ENCODE measurements at places on chromosomes 5 and 9. TPM values are rescaled to one million over a fixed set of nuclear protein-coding genes. Genes with fewer than 3 reads are reported as not detected.

The IL13 gene
- not detected for total RNA-seq

- no peak for DNase-seq
These were observed 69.7 kb upstream of the ABL1 start for GRCh38 chr9:130765137-130766020.

GRCh38 chr9:28888806-28889205 is 1315.5 kb upstream of the C9orf72 start:
- no peak for DNase-seq

- DNase-seq, result no peak
These were observed 142.9 kb upstream of the SLC30A5 start for GRCh38 chr5:68950930-68951329.

DNA sequence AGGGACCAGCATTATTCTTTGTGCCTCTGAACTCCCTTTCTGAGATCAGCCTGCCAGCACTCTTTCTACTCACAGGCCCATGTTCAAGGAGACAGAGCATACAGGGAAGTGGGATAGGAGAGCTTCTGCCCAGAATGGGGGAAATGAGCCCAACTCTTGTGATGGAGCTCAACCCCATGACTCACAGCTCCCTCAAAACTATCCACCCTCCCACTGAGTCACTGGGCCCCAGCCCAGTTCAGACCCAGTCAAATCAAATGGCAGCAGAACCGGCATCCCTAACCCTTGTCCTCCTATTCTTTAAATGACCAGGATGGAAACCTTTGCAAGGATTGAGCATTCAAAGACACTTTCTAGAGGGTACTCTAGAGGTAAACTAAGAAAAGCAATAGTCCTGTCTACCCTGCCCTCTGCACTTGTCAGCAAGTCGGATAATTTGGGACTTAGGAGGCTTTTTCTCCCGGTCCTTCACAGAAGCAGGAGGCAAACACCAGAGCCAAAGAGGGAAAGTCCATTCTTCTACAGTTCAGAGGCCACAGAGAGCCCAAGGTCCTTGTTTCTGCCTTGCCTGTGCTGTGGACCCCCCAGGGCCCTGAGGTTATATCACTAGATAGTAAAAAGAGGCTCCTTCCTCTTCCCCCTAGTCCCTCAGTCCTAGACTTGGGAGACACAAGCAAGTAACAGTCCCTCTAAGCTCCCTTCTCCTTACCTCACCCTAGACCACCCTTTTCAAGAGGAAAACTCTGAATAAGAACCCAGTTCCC is 3.2 kb downstream of the ATOSB start:
- no peak for DNase-seq

DNA sequence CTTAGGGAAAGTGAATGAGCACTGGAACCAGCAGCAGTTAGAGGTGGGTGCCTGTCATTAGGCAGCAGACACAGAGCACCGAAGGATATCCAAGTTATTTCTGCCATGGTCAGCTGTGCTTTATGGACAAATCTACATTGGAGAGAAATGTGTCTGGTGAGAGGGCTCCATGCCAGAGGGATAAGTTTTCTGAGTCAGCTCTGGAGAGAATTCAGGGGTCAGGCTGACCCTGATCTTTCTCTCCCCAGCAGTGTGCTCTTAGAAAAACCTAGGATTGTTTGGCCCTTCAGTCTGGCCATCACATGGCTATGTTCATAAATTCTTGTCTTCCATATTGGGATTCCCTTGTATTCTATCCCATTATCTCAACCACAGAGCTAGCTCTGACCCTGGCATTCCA is 8.9 kb upstream of the IL17B start:
- DNase-seq, result no peak

GRCh38 chr5:39650008-39650762 is 225.4 kb upstream of the DAB2 start:
- DNase-seq, result no peak

The SPATA31C1 gene
- total RNA-seq, result not detected

The NR2F1-AS1 gene
- total RNA-seq, result not detected

The IL17B gene
- not detected for total RNA-seq

- no peak for DNase-seq
These were observed 6.5 kb upstream of the RNF145 start for GRCh38 chr5:159215886-159216285.

DNA sequence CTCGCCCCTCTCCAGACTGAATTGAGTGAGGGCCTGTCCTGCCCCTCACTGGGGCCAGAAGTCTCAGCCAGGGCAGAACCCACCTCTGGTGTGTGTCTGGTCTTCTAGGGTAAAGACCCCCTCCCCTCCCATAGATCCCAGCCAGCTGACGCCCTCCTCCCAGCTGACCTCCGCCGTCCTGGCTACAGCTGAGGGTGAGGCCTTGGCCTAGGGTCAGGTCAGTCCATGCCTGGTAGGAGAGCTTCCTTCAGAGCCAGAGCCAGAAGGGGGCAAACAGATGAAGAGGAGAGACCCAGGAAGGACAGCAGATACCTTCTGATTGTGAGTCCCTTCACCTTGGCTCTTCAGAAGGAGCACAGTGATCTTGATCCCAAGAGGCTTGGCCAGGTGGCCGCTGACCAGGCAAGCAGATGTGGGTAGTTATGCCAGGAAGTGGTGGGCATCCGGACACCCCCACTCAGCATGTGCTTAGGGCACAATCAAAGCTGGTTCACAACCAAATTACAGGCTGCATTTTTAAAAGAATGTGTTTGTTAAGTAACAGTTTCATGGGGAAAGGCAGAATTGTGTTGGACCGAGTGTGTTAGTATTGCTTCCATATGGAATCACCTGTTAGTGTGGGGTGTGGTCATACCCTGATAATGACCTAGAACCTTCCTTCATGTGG is 29.9 kb downstream of the JADE2 start:
- no peak for DNase-seq

DNA sequence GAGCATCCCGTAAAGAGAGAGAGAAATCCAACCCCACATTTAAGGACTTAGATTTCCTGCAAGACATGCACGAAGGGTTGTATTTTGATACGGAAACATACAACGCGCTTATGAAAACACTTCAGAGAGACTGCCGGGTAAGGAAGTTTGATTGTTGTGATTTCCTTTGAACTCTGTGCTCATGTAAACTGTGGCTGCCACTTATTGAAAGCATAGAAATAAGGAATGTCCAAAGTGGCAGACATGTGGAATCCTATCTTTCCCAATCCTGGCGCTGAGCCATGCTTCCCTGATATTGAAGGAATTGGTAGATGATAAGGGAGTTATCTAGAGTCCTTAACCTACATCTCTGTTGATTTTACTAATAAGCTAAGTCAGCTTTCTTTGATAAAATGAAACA is 119.4 kb downstream of the PRKACG start:
- DNase-seq, result peak; percentile 13

GRCh38 chr9:33351547-33351946 is 50.8 kb downstream of the AQP7 start:
- no peak for DNase-seq

The SEMA5A gene
- 3.5 TPM for total RNA-seq

The JMY gene
- total RNA-seq, result 29.7 TPM

- no peak for DNase-seq
These were observed 57.5 kb downstream of the SIL1 start for GRCh38 chr5:139140591-139141071.

DNA sequence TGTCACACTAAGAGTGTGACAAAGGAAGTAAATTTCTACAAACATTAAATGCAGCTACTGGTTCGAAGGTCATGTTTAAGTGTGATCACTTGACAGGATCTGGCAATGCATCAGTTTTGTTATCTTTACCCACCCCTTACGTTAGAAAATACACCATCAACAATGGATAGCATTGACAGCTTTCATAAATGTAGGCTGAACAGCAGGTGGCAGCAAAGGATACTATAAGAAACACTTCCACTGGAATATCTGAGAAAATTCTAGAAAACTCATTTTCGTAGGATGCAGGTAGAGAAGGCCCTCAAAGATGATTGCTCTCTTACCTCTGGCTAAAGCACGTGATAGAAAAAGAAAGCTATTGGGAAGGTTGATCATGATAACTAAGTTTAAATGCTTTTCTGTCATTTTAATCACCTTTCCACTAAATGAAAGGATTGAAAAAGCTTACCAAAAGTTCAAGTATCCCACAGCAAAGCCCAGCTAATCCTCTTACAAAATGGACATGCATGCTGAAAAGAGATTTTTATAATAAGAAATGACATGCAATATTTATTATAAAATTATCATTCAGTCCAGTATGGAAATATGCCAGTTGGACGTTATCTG is 292.5 kb downstream of the PARP8 start:
- peak; percentile 34 for DNase-seq

- DNase-seq, result peak; percentile 98
These were observed 19.2 kb downstream of the KCTD16 start for GRCh38 chr5:144189800-144190429.

DNA sequence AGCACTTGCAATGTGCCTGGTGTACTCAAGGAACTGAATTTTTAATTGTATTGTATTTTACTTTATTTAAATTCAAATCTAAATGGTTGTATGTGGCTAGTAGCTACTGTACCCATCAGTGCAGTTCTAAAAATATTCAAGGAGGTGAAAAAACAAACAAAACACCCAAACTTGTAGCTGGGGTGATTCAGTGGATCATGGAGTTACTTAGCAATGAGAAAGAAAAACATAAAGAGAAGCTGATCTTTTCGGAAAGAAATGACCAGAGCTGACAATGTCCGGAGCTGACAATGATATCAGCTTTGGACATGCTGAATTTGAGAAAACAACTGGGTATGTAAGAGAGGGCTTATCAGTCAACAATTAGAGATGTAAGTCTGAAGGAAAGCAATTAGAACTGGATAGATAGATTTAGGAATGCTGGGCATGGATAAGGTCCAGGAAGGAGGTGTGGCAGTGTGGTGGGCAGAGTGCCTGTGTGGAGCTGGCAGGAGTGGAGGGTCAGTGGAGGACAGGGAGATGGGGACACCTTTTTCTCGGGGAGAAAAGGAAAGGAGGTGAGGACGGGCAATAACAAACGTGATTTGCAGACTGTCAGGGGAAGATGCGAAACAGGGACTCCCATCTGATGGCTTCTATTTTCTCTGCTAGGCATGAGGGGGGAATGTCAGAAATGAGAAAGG is 113.2 kb downstream of the DCP2 start:
- no peak for DNase-seq

DNA sequence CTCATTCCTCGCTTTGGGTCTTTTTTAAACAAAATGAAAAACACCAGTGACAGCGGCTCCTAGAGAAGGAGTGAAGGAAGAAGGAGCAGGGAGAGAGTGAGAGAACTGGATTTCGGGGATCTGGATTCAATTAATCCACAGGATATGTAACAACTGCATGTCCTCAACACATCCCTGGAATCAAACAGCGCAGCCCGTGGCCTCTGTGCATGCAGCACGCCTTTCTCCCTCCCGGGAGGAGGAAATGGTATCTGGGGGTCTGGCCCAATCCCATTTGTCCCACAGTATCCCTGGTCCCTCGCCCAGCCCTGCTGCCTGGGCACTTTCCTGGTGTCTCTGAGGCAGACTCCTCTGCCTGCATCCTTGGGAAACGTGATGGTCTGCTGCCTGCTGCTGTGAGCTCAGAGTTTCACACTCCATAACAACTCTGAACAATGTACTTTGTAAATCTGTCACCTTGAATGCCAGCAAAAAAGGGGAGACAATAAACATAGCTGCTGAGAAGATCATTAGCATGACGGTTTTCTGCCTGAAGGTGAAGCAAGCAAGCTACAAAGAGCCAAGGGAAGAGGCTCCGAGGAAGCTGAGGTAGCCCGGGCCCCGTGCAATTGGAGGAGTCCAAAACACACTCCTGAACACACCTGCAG is 56.1 kb downstream of the PTCH1 start:
- no peak for DNase-seq

- DNase-seq, result no peak
These were observed 103.2 kb downstream of the VAV2 start for GRCh38 chr9:133888809-133889491.

DNA sequence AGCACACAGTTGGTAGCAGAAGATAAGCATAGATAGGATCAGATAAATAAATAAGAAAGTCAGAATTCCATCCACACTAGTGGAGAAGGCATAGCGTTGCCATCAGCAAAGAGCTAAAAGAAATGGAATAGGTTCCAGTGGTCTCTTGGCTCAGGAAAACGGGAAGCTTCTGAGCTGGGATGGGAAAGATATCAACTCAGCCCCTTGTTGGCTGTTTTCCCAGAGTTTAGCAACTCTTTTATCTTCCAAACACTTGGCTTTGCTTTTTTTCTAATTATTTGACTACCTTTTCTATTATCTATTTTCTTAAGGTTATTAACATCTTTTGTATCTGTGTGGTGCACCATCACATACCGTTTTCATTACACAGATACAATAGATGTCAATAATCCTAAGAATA is 445.7 kb upstream of the TRPC7 start:
- DNase-seq, result no peak

The CCDC152 gene
- total RNA-seq, result 5.9 TPM

The C8G gene
- 2.2 TPM for total RNA-seq

GRCh38 chr5:61290791-61291210 is 41.3 kb upstream of the ZSWIM6 start:
- DNase-seq, result no peak

- DNase-seq, result no peak
These were observed 289.6 kb downstream of the KIF4B start for GRCh38 chr5:155303120-155303519.

DNA sequence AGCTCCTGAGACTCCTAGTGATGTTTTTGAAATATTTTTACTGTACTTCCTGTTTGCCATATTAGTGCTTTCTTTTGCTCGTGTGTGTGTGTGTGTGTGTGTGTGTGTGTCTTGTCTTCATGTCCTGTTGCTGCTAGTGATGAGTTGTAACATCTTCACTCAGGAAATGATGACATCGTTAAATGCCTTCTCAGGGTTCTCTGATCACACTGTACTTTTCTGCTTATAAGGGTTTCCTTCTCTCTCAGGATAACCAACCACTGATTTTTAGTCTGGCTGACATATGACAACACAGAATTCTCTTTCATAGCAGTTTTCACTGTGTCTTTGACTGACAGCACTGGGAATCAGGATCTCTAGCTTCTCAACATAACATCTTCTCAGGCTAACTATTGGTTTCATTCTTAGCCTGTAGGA is 16.1 kb downstream of the SV2C start:
- peak; percentile 73 for DNase-seq

DNA sequence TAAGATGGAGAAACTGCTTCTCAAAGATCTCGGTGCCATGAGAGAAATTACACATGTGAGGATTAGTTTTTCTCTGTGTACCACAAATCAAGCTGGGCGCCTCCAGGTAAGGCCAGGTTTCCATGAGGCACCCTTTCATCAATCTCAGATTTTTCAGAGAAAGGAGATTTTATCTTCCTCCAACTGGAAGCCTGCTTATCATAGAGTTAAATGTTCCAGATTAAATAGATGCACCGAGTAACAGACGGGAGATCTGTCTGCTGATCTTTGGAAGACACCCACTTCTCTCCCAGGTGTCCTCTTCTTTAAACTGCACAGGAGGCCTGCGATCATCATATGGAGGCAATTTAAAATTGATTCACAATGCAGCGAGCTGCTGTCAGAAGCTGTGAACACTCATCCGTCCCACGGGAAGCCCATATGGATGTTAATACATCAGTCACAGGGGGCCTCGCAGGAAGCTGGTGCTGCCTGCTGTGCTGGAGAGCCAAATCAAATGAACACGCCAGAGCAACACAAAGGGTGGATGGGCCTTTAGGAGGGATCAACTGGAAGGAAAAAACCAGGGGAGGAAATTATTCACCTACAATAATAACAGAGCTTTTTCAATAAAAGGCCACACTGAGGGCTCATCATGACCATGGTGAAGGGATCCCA is 93.3 kb downstream of the TLE1 start:
- no peak for DNase-seq
